ENCODE measurements at places on chromosomes 4 and X.

- peak; percentile 69 for DNase-seq
These were observed 159.0 kb downstream of the CHIC2 start for GRCh38 chr4:53905276-53905940.

GRCh38 chr4:82712561-82712960, 86.0 kb downstream of the SCD5 start:
- DNase-seq = no peak

DNA sequence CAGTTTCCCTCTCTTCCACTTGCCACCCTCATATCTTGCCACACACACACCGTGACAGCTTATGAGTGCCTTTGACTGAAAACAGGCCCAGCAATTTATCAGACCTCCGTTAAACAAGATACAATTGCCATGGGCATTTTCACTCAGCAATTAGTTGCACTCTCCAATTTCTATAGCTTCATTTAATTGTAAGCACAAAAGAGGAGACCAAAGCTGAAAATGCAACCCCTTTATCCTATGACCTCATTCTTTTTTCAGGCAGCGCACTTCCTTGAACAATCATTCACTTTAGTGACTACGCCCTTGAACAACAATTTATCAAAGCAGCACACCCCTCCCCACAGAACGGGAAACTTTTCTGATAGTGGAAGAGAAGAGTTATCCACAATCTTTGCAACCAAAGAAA, 4.1 kb downstream of the POF1B start:
- DNase-seq = no peak

GRCh38 chr4:90137555-90137954, 10.4 kb downstream of the CCSER1 start:
- peak; percentile 2 for DNase-seq

- peak; percentile 53 for DNase-seq
These were observed 399.9 kb downstream of the GPM6A start for GRCh38 chr4:175412161-175412560.

DNA sequence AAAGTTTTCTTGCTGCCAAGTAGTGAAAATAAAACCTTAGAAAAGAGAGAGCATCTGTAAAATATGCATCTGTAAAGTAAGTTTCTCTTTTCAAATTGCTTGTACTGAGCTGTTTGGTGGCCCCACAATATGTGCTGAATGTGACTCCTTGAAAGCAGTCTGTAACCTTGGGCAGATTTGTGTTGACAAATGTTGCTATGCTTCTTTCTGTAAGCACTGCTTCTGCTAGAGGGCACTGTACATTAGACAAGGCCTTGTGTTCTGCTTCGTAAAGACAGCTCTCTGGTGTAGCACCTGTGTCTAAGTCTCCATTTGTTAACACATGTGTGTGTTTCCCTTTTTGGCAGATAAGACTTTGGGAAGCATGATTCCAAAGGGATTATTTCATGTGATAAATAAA, 56.6 kb upstream of the NRK start:
- no peak for DNase-seq

GRCh38 chr4:100268789-100269188, 78.5 kb upstream of the DDIT4L start:
- no peak for DNase-seq

DNA sequence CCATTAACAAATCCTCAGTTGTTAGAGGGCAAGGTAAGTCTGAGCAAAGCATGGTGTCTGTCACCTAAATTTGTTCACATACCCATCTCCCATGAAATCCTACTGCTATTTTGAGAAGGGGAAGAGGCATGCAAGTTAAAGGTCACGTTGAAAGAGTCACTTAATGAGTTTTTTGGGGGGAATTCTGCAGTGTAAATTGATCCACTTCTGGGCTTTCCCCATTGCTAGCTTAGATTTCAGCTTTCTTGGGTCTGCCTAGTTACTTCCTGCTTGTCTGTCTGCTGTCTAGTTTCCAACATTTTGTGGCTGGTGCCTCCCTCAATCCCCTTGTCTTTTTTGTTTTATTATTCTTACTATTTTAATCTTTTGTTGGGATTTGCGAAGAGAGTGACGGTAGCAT, 32.0 kb downstream of the CEP135 start:
- no peak for DNase-seq

DNA sequence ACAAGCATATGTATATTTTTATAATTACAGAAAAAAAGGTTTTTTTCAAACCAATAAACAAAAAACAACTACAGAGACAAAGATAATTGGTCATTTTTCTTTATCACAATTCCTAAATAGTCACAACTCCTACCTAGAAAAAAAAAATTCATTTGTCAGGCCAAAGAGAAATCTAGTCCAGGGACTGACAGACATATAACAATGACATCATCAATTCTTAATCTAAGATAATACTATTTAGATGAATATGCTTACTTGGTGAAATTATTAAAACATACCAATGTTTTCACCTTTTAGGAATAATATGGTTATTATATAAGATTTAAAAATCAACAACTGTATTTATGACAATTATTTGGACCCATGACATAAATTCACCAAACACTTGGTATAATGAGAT, 48.4 kb downstream of the CHM start:
- no peak for DNase-seq

DNA sequence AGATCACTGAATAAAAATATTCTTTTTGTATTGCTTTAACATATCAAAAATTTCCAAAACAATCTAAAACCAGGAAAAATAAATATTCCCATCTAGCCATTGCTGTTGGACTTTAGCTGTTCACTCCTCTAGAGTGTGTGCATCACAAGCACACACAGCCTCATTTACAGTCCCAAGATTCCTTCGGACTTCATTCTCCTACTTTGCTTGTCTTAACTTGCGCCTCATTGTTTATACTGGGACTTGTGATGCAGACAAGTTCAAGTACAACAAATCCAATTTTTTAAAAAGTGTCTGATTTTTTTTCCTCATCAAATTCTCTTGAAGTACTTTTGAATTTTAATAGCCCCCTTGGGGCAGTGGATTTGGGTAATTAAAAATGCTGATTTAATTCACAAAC, 55.6 kb downstream of the TLL1 start:
- DNase-seq = no peak

GRCh38 chr4:67087897-67088296, 457.4 kb downstream of the CENPC start:
- no peak for DNase-seq
